Hematopoietic multipotent progenitor cell treated with erythropoietin and hydrocortisone succinate and interleukin-3 and kit ligand, for 4 days (in vitro differentiated cells): ENCODE measurements at places on chromosomes 7 and 10.
A peak's percentile ranks its signal among the peaks of the same experiment; 100 is the strongest.

DNA sequence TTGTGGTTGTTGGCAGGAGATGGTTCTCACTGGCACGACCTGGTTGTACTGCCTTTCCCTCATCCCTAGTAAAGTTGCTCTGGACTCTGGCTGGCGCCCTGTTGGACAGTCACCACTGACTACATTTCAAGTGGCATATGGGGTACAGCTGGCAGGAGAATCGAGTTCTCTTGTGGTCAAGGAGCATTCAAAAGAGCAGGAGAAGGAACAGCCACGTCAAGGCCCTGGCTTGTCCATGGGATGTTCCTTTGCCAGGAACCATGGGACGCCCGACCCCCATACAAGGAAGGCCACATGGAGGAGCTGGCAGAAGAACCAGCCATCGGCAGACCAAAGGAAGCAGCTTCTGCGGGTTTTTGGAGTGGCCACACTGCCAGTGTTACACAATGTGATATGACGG is 87.0 kb upstream of the SLC25A13 start:
- DNase-seq = no peak

GRCh38 chr10:1671366-1672000 is 65.8 kb downstream of the ADARB2 start:
- no peak for DNase-seq

DNA sequence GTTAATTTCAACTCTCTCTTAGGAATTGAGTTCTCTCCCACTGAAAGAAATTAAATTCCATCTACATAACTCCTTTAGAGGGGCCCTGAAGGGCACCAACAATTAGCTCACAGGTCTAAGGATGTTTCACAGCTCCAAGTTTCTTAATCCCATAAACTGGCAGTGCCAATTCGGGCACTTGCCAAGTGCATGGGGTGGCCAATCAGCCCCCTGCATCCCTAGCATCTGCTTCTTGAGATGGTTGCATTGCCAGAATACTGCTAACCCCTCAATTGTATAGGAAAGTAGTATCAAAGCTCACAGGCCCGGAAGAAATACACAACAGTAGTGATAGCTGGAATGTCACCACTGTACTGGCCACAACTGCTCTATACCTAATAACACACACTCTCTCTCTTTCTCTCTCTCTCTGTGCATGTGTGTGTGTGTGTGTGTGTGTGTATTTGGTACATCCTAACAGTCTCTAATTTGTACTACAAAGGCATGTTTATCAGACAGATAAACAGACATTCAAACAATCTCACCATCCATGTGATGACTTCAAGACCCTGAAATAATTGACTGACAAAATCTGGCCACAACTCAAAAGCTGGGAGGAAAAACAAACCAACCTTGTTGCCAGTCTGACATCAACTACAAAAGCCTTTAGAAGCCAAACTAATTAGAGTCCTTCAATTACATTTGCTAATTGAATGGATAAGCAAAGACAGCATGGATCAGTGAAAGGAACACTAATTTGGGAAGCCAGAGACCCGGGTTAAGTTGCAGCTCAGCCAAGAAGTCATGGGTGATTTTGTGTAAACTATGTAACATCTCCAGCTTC is 27.8 kb downstream of the HIBADH start:
- no peak for DNase-seq

GRCh38 chr10:91226093-91226492 is 5.6 kb downstream of the PCGF5 start:
- DNase-seq = peak; percentile 18

GRCh38 chr7:27640884-27641574 is 21.7 kb downstream of the HIBADH start:
- DNase-seq = no peak

GRCh38 chr7:1538544-1539180 is 8.2 kb downstream of the MAFK start:
- DNase-seq = no peak

DNA sequence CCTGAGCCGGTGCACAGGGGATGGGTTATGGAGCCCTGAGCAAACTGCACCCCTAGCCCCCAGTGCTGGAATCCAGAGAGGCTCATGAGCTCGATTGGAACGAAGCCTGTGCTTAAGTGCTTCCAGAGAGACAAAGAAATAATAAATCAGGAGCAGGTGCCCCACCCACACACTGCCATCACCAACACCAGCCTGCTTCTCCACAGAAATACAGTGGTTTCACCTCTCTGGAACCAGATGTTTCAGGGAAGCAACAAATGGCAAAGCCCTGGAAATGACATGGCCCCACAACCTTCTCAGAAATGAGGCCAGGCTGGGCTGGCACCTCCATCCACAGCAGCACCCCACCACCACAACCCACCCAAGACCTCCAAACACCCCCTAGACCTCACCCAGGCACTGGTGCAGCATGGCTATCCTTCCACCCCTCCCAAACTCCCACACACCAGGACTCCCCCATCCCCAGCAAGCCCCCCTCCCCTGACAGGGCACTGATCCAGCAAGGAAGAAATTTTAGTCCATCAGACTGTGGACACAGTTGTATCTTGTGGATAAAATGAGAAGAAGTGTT is 4.1 kb upstream of the SLC18A3 start:
- no peak for DNase-seq

GRCh38 chr10:122290833-122291532 is 19.9 kb downstream of the BTBD16 start:
- DNase-seq = no peak

DNA sequence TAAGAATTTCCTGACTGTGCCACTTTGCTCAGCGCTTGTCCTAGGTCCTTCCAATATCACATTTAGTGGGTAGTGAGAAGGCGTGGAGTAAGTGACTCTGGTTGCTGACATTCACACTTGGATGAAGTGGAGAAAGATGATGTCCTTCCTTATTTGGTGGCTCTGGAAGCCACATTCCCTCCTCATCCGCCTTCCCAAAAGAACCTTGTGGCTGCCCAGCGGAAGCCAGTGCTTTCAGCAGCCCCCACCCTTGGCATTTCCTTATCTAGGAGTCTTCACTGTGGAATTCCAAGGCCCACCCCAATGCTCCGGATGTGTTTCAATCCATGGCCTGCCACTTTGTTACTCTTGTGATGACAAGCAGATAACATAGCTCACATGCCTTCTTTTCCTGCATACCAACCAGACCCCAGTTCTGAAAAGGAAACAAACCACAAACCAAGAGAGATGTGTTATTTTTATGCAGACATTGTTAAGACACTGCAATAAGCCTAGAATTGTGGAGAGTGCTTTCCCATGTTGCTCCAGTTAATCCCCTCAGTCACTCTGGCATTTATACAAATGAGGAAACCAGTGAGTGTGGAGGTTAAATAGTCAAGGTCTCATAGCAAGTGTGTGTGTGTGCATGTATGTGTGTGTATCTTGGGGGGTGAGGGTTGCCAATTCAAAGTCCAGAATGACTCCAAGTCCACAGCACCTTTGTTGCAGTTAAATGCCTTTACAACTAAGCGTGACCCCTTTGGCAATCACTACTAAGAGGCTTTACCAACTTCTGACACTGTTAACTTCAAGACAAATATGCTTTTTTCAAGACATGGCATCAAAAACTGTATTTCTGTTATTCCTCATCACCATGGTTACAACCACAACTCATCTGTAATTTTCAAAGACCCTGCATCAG is 10.3 kb upstream of the ANKRD1 start:
- DNase-seq = no peak

- no peak for DNase-seq
Observed at GRCh38 chr7:134287916-134288659, 28.6 kb downstream of the SLC35B4 start.

GRCh38 chr10:77793831-77794230 is 132.7 kb downstream of the DLG5 start:
- DNase-seq = no peak

GRCh38 chr7:130140551-130141160 is 64.5 kb downstream of the TMEM209 start:
- no peak for DNase-seq

- DNase-seq = no peak
Observed at GRCh38 chr7:137940656-137941518, 61.0 kb downstream of the CREB3L2 start.

GRCh38 chr10:63549810-63550209 is 28.6 kb downstream of the REEP3 start:
- no peak for DNase-seq

DNA sequence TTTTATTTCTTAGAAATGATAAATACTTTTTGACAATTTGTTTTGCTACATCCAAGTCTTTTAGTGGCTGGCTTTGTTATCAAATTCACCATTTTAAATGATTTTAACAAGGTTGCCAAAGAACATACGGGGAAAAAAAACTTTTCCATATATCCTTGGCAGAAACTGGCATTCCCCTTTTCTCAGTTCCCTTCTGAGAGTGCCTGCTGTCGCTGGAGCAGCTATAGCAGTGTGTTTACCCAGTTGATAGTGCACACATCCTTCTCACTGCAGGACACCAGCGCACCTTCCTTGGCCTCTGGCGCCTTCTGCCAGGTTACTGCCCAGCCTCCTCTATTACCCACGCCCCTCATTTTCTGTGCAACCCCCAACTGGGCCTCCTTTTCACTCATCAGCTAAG is 94.1 kb downstream of the ALOX5 start:
- DNase-seq = no peak

GRCh38 chr7:681551-682307 is 44.8 kb upstream of the DNAAF5 start:
- no peak for DNase-seq

DNA sequence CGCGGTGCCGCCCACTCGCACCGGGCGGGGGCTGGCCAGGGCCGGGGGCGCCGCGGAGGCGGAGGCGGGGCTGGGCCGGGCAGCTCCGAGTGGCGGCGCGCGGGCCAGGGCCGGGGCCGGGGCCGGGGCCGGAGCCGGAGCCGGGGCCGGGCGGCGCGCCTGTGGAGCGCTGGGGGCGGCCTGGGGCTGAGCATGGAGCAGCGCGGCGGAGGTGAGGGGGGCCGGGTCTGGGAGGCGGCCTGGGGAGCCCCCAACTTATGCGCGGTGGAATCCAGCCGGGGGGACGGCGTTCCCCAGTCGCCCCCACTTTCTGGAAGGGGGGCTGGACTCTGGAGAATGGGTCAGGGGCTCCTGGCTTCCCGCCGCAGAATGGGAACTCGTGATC is at the start of gene LZTS2:
Gene LZTS2, plus strand, starts transcription at position 67 of the 385 bp plus-strand sequence. CDS start 2,731 bp downstream, outside the sequence.
- no peak for DNase-seq

GRCh38 chr7:71976645-71977044 is 435.5 kb downstream of the CALN1 start:
- DNase-seq = no peak

- no peak for DNase-seq
Observed at GRCh38 chr10:64601298-64601697, 1080.1 kb downstream of the REEP3 start.

DNA sequence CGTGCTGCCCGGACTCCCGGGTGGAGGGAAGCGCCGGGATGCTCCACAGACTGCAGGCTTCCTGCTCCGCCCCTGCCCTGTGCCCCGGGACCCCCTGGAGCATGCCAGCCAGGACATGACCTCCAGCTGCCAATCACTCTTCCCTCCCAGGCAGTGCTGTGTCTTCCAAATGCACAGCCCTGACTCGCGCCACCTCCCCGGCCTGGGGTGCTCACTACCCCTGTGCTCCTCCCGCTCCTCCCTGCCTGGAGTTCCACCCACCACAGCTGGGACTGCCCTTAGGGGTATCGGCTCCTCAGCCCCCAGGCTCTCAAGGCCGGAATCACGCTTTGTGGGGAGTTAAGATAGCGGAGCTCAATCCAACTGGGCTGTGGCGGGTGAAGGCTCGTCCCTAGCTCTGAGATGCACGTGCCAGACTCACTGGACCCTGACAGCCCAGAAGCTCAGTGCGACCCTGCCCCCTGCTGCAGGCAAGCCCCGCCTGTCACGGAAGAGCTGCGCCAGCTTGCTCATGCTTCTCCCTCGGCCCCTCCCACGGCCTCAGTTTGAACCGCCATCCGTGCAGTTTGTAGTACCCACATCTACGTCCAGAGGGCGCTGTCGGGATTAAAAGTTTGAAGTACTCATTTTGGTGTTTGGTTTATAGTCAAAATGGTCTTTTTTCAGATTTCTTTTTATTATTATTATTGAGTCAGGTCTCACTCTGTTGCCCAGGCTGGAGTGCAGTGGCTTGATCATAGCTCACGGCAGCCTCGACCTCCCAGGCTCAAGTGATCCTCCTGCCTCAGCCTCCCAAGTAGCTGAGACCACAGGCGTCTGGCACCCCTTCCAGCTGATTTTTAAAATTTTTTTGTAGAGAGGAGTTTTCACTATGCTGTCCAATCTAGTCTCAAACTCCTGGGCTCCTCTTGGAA is 142.5 kb upstream of the TCERG1L start:
- DNase-seq = peak; percentile 83

DNA sequence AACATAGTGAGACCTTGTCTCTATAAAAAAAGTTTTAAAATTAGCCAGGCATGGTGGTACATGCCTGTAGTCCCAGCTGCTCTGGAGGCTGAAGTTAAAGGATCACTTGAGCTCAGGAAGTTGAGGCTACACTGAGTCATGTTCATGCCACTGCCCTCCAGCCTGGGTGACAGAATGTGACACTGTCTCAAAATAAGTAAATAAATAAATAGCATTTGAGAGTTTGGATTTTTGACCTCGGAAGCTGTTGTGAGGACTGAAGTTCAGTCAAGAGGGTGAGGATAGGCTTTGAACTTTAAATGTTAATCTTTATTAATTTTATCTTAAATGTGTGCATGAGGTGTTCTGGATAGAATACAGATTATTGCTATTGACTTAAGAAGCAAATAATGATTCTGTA is 110.2 kb downstream of the GNAT3 start:
- no peak for DNase-seq

GRCh38 chr7:787332-788240 is 44.7 kb upstream of the SUN1 start:
- no peak for DNase-seq

- DNase-seq = no peak
Observed at GRCh38 chr10:69878951-69879350, 77.2 kb downstream of the COL13A1 start.

DNA sequence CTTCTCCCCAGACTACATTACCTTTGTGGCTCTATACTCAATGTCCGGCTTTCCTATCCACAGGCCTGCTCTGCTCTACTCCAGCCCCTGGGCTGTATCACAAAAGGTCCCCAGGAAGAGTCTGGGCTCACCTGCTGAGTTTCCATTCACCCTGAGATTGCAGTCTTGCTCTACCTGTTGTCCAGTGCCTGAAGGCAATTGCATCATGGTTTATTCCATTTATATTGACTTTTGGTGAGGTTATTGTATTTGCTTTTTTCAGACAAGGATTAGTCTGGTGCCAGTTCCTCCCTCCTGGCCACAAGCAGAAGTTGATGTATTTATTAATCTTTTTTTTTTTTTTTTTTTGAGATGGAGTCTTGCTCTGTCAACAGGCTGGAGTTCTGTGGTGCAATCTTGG is 273.1 kb downstream of the XPNPEP1 start:
- DNase-seq = no peak
